Hippocampal formation (tissue), 2 donors: ENCODE measurements at places on chromosomes 1 and 21.

DNA sequence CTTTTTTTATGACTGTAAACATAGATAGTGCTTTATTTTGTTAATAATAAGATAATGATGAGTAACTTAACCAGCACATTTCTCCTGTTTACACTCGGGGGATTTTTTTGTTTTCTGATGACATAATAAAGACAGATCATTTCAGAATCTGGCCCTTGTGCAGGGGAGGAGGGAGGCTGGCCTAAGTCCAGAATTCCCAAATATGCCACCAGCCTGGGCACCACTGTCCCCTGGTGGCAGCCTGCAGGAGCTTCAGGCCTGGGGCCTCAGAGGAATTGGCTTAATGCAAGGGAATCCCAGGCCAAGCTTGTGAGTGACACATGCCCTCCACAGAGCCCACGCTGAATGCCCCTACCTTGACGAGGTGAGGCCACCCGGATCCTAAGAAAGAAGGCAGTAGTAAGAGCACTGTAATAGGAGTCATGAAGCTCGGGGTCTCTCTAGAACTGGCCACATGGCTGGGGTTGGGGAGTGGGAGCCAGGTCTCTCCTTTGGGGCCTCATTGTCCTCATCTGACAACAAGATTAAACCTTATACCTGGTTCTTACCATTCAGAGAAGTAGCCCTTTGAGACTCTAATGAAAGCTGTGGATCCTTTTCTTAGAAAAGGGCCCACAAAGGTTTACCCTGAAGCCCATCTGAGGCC lies 24.1 kb downstream of the ETNK2 start:
- DNase-seq, result peak; percentile 21

GRCh38 chr1:36539526-36539925 lies 56.8 kb upstream of the CSF3R start:
- no peak for DNase-seq

DNA sequence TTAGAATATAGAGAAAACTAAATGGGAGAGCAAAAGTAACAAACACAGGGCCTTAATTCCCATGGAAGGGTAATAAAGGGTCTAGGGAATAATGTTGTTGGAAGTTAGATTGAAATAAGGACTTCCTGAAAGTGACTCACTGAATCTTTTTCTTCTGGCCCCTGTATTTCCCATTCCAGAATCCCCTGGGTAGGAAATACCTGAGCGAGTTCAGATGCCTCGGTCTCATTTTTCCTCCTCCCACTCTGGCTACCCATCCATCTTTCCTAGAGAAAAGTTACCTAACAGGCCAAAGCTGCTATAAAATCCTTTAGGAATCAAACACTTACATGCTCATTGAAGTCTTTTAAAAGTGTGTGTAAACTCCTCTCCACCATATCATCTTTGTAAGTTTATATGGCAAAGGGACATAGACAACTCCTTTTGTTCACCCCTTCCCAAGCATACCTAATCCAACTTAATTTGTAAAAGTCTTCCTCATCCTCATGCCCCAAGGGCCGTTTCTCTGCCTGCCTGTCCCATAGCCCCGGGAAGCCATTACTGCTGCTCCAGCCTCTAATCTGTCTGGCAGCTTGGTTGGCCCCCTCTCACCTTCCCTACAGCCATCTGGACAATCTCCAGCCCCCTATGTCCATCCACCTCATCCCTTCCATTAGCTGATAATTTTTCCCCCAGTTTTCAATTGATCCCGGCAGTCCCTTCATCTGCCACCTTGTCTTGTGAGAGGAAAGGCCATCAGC lies 3.3 kb upstream of the MEF2D start:
- DNase-seq, result no peak

DNA sequence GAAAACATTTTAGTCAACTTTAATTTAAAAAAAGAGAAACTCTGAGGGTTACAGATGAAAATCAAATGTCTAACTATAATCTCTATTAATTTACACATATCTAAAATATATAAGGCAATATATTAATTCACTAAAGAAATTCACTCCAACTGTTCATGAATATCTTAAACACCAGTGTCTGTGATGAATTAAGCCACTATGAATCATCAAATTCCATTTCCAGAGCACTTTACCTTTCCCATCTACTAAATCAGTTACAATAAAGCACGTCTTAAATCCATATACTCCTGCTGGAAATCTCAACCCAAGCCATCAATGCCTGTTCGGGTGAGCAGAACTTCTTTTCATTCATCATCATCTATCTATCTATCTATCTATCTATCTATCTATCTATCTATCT lies 4.3 kb downstream of the TAF5L start:
- no peak for DNase-seq

DNA sequence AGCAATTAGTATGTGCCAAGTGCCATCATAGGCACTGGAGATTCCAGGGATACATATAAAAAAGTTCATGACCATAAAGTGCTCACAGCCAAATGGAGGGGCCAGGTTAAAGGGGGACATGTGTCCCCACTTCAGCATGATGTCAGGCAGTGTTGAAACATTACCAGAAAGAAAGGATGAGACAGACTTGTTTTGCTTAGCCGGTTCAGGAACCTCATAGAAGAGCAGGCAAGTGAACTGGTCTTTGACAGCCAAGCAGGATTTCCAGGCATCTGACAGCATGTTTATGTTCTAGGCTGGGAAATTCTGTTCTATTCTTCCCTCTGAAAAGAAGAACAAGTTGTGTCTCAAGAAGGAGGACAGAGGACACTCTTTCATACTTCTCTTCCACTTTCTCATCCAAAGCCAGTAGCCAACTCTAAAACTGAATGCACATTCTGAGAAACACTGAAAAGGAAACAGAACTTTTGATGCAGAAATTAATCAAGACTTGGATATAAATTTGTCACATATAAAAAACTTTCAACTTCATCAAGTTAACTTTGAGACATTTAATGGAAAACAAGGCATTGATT lies 39.7 kb downstream of the GLUL start:
- no peak for DNase-seq

DNA sequence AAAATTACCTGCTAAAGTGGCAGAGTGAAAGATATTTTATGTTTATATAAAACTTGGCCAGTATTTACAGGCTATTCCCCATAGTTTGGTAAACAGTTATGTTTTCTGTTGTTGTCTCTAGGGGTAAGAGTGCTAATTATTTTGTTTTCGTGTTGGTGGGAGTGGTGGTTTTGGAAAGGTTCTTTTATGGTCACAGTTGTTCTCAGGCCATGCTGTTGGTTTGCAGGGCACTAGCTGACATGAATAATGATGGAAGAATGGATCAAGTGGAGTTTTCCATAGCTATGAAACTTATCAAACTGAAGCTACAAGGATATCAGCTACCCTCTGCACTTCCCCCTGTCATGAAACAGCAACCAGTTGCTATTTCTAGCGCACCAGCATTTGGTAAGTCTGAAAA lies 92.5 kb downstream of the ITSN1 start:
- DNase-seq, result no peak

GRCh38 chr1:170604065-170604464 lies 59.9 kb upstream of the PRRX1 start:
- DNase-seq, result no peak

DNA sequence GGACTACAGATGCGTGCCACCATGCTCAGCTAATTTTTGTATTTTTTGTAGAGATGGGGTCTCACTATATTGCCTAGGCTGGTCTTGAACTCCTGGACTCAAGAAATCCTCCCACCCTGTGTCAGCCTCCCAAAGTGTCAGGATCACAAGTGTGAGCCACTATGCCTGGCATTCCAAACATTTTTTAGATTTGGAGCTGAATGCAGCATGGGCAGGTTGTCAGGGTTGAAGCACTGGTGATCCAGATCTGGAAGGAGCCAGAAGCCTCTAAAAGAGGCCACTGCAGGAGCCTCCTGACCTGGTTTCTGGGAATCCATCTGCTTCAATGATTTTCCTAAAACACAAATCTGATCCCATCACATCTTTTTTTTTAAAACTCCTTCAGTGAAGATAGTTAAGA lies 1.8 kb upstream of the CTPS1 start:
- no peak for DNase-seq

GRCh38 chr1:203338335-203339036 lies 12.4 kb downstream of the FMOD start:
- DNase-seq, result peak; percentile 80

DNA sequence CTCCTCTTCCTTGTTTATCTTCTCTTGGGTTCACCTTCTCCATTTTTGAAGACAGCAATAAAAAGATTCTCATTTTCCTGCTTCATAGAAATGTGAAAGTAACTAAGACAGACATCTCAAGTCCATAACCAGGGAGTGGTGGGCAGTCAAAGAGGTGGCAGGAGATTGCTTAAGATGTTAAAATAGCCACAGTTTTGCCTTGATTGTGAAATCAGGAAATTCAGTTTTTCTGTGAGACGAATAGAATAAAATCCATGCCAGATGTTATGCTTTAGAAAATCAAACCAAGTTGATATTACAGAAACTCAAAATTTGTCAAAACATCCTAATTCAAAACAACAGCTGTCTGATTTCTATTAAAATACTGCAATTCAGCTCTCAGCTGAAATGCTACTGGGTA lies 57.2 kb downstream of the TNN start:
- DNase-seq, result no peak

DNA sequence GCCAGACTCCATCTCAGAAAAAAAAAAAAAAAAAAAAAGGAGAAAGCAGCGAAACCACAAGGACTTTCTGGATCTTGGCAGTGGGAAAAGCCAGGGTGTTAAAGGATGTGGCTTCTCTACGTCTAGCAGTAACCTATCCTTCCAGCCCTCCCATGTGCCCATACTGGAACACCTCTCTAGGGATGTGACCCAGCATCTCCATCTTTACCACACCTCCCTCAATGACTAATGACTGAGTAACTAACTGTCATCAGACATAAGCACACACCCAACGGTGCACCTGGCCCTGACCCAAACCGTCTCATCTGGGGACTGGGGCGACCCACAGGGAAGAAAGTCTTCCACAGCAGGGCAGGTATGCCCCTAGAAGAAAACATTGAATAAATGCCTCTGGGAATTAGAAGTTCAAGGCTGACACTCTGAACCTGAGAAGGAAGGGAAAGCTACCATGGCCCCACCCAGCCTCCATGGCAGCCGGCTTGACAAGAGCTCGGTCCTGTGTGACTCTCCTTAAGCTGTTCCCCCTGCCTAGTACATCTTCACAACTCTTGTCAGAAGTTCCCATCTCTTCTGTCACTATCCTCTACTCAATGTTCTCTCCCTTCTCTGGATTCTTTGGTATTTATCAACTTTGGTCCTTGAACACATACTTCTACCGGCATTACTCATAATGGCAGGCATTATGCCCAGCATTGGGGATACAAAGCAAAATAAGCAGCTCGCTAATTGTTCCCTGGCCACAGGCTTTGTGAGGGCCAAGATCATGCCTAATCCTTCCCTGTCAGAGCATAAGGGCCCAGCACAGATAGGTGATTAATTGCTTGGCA lies 14.8 kb upstream of the PAQR6 start:
- DNase-seq, result no peak

DNA sequence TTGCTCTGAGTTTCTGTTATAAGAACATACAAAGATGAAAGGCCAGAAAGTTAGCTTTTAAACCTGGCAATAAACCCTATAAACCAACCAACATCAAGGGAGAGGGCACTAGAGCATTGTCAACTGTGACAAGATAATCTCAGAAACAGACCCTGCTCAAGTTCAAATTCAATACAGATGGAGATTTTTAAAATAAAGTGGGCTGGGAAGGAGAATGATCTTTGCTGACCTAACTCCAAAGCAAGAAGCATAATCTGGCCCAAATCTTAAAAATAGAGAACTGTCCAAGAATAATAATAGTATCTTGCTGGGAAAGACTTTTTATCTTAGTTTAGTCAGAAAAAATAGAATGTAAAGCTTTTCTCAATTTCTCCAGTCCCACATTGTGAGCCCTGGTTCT lies 485.5 kb downstream of the DISC1 start:
- no peak for DNase-seq

DNA sequence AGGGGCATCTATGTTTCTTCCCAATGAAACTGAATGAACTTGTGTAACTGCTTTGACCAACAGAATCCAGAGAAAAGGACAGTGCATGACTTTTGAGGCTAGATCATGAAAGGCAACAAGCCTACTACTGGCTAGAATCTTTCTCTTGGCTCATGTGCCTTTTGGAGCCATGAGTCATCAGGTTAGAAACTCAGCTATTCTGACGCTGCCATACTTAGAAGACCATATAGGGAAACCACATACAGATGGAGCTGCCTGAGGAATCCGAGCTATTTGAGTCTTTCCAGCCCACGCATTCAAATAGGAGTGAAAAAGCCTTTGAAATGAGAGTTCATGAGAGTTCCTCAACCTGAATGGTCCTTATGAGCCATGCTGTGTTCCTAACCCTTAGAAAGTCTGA lies 738.5 kb upstream of the CHRM3 start:
- DNase-seq, result no peak

GRCh38 chr1:36583980-36584782 lies 101.5 kb upstream of the CSF3R start:
- no peak for DNase-seq

DNA sequence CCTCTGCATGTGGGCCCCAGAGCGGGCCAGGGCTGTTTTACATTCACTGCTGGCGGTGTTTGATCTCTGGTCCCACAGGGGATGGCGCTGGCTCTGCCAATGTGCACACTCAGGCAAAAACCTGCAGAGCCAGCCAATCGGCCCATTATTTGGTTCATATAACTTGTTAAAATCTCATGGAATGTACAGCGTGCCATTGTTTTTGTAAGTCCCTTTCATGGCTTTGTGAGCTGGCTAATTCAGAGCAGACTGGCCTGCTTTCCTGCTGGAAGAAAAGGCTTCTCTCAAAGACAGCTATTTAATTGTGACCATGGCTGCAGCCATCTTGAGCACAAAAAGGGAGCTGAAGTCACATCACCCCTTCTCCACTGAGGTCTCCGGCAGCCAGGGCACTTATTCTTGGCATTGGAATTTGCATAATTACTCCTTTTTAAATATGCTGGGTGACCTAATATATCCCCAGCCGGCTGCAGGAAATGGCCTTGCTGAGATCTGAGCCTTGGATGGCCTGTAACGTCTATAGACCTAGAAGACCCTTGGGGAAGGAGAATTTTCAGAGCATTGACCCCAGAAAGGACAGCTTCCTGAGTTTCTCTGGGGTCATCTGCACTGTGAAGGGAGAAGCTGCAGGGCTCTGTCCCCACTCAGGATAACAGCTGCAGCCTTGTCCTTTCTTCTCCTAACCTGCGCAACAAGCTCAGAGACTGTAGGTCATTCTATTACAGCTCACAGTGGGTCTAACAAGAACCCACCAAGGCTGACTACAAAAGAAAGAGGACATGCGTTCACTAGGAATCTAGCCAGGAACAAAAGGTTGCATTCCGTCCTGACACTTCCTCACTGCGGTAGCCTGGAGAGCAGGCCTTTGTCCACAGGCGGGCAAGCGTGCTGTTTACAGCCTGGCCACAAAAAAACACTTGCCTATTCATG lies 45.8 kb downstream of the BCAR3 start:
- DNase-seq, result peak; percentile 75

- DNase-seq, result no peak
Measured at GRCh38 chr1:116711263-116711840, 42.9 kb upstream of the CD2 start.

- DNase-seq, result no peak
Measured at GRCh38 chr1:39609618-39610331, 29.7 kb downstream of the HEYL start.

GRCh38 chr1:54955359-54955758 lies 25.1 kb upstream of the TMEM61 start:
- no peak for DNase-seq
